ENCODE measurements at places on chromosomes 13 and 19.

- no peak for DNase-seq
Measured at GRCh38 chr13:93145199-93145598, 81.4 kb upstream of the GPC6 start.

- DNase-seq: no peak
Measured at GRCh38 chr13:50629966-50630365, 213.5 kb downstream of the DLEU7 start.

- DNase-seq: no peak
Measured at GRCh38 chr19:48283908-48284307, 14.0 kb downstream of the ZNF114 start.

DNA sequence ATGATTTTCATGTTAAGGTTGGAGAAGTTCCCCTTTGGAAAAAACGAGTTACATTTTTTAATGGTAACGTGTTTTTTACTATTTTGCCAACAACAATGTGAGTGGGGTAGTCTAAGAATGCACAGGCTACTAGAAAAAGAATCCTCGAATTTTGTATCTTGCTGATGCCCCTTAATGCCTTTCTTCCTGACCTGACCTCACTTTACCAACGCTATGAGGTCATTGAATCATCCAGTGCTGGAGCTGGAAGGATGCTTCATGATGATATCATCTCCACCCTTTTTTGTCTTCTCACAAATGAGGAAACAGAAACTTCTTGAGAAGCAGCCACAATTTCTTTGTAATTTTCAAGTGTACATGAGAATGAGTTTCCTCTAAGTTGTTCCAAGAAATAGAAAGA is 8.2 kb upstream of the UBL3 start:
- no peak for DNase-seq

DNA sequence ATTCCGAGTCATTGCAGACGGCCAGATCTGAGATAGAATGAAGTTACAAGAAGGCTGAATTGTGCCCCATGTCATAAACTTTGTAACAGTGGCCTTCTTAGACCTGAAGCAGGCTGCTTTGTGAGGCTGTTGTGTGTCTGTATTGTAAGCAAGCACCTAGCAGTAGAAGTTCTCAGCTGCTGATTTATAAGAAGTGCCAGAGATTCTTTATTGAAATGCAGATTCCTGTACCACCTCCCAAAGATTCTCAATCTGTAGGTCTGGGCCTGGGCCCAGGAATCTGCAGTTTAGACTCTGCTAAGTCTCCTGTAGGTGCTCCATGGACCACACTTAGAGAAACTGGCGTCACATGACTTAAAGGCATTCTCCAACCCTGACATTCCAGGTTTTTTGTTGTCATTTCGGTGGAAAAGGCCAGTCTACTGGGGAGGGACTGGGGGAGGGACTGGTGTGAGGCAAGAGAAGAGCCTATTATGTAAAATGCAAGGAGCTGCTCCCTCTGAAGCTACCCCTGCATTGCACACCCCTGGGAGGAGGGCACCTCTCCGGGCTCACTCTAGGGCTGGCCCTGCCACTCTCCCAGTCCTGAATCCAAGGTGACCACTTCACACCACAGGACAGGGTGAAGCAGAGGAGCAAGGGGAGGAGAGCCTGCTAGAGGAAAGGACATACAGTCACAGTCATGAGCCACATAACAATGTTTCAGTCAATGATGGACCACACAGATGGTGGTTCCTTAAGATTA is 769 bp upstream of the TMEM272 start:
- DNase-seq: no peak

DNA sequence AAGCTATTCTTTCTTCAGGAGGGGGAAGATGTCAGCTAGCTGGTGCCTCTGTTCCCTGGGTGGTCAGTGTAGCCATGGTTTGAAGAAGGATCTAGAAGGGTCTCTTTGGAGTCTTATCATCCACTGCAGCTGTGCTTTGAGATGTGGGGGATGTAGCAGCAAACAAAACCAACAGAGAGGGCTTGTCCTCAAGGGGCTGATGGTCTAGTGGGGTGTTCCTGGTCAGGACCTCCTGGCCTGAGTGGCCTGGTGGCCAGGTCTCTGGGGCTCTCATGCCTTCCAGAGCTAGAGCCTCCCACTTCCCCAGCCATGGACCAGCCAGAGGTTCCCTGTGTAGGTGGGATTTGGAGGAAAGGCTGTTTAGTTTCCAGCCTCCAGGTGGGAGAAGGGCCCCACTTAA is 40.3 kb downstream of the LYL1 start:
- no peak for DNase-seq

GRCh38 chr19:48918801-48919247 is 14.7 kb upstream of the DHDH start:
- no peak for DNase-seq

DNA sequence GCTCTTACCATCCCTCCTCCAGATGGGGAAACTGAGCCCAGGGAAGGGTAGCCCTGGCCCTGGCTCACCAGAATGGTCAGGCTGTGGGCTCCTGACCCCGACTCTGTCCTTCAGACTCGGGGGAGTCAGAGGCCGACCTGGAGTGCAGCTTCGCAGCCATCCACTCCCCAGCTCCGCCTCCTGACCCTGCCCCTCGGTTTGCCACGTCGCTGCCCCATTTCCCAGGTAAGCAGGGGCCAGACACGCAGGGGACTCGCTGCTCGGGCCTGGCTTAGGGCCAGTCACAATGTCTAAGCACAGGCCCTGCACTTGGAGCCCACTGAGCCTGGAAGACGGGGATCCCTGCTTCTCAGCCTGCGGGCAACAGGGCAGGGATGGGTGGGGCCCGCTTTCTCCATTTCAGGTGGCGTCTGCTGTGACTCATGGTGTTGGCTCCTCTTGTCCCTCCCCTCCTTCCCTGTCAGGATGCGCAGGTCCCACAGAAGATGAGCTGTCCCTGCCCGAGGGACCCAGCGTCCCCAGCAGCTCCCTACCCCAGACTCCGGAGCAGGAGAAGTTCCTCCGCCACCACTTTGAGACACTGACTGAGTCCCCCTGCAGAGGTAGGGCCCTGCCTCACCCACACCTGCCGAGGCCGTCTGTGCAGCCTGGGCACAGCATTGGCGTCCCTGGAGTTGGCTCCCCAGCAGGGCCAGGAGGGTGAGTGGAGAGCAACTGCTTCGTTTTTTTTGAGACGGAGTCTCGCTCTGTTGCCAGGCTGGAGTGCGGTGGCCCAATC is 9.2 kb upstream of the OVOL3 start:
- DNase-seq: no peak

Measured in stimulated activated CD4-positive, alpha-beta T cell treated with anti-CD3 and anti-CD28 coated beads, Interleukin-15, amount 100 ng/mL, for 1 hour (primary cell).